ENCODE measurements at places on chromosomes 13 and 19. TPM values are rescaled to one million over a fixed set of nuclear protein-coding genes. Genes with fewer than 3 reads are reported as not detected.
A peak's percentile ranks its signal among the peaks of the same experiment; 100 is the strongest.

DNA sequence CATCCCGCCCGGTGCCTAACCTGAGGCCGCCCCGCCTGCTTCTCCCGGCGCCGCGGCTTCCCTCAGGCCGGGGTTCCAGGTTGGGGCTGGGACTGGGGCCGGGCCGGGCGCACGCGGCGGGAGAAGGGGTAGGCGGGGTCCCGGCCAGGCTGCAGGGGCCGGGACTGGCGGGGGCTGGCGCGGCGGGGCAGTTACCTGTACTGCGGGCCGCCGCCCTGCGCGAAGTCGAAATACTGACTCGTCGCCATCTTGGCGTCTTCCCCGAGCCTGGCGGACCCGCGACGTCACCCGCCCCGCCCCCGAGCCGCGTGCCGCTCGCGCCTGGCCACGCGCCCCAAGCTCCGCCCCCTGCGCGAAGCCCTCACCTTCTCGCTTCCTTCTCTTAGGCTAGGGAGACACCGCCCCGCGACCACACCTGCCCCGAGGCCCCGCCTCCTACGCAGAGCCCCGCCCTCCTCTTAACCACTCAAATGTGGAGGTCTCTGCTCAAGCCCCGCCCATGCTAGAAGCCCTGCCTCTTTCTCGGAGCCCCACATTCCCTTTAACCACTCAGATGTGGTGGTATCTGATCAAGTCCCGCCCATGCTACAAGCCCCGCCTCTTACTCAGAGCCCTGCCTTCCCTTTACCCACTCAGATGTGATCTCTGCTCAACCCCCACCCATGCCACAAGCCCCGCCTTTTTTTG, at the start of gene ZFR2:
Gene ZFR2 (minus strand): TSS at position 269 of the 687 bp plus-strand sequence. CDS start 21 bp downstream, at position 248.
- DNase-seq = peak; percentile 95

- no peak for DNase-seq
Observed at GRCh38 chr13:21427741-21428140, 31.4 kb downstream of the ZDHHC20 start.

GRCh38 chr19:11345122-11345803, 805 bp downstream of the TMEM205 start:
- peak; percentile 31 for DNase-seq

Gene FFAR1
- not detected for total RNA-seq

GRCh38 chr19:4224470-4224869, 4.9 kb upstream of the EBI3 start:
- peak; percentile 45 for DNase-seq

DNA sequence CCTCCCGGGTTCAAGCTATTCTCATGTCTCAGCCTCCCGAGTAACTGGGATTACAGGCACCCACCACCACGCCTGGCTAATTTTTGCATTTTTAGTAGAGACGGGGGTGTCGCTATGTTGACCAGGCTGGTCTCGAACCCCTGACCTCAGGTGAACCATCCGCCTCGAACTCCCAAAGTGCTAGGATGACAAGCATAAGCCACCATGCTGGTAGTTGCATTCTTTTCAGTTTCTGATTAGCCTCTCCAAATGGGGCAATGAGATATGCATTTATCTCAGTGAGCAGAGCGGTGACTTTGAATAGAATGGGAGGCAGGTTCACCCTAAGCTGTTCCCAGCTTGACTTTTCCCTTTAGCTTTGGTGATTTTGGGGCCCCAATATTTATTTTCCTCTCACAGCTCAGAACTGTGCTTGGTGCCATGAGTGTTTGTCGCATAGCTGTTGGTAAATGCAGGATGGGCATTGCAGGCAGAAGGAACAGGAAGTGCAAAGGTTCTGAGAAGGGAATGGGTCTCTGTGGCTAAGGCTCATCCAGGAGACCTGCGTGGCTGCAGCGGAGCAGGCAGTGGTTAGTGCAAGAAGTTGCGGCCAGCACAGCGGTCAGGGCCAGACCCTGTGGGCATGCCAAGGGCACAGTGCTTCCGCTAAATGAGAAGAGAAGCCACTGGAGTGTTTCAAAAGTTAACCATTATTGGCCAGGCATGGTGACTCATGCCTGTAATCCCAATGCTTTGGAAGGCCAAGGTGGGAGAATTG, 20.7 kb downstream of the LYPD3 start:
- DNase-seq = no peak

Gene GEMIN7
- total RNA-seq = 77.0 TPM
